ENCODE measurements at places on chromosomes 7 and 10.

- DNase-seq: no peak
Observed at GRCh38 chr10:127014671-127015070, 109.4 kb downstream of the DOCK1 start.

DNA sequence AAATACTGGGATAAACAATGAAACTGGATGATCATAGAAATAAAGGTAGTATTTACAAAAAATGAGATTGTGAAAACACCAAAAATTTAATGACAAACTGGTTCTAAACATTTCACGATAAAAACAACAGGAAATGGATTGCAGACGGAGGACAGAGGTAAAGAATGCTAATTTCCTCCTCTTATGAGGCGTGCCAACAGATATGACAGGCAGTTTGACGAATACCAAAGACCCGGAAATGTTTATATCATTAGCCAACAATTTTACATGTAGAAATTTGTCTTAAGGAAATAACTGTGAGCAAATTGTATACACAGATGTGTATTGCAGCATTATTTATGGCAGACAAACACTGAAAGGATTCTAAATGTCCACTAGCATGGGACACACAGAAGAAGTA is 162.0 kb upstream of the MGMT start:
- DNase-seq: no peak

DNA sequence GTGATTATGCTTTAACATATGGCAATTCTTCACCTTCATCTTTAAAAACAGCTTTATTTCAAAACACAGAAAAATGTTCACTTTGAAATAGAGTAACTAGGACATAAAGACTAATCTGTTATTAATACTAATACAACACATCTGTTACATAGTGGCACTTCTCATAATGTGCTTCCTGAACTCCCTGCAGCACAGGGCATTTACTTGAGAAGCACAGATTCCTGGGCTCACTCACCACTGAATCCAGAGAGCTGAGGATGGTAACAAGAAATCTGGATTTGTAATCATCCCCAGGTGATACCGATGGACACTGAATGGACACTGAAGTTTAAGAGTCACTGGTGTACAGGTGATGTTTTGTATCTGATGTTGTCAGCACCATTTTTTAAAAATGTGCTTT is 96.1 kb downstream of the COL28A1 start:
- DNase-seq: no peak

DNA sequence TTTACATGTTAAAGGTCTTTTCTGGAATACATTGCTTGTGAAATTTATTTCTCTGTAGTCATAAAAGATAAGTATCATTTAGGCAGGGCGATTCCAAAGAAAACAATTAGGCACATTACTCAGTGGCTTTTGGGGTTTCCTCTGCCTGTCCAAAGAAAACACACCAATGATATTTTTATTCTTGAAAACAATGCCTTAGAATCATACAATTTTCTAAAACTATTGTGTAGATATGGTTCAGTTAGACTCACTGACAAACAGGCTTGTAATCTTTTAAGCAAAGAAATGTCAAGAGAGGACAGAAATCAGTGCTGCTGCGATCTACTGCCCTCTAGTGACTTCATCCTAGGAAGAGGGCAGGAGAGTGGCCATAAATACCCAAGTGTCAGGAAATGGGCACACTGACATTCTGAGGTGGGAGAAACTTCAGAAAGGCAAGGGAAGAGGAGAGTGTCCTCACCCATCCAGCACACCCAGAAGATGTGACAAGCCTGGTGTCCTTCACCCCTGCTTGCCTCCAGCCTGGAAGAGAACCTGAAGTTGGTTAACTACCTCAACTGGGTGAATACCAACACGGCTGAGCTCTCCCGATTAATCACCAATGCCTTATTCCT is 120.5 kb downstream of the GALNT11 start:
- DNase-seq: no peak

GRCh38 chr7:85426487-85426960 is 239.7 kb upstream of the SEMA3D start:
- DNase-seq: no peak

DNA sequence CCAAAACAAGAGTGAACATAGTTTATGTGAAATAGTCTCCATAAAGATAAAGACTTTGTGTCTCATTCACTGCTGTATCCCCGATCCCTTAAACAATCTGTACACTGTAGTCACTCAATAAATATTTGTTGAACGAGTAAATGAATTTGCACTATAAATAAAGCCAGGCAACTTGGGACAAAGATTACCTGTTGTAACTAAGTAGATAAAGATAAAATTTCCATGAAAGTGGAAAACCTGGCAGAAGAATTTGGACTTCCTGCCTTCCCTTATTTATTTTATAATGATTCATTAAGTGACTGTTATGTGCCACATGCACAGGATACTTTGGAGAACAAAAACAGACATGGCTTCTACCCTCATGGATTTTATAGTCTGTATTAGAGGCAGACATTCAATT is 277.7 kb upstream of the KAT6B start:
- DNase-seq: no peak

DNA sequence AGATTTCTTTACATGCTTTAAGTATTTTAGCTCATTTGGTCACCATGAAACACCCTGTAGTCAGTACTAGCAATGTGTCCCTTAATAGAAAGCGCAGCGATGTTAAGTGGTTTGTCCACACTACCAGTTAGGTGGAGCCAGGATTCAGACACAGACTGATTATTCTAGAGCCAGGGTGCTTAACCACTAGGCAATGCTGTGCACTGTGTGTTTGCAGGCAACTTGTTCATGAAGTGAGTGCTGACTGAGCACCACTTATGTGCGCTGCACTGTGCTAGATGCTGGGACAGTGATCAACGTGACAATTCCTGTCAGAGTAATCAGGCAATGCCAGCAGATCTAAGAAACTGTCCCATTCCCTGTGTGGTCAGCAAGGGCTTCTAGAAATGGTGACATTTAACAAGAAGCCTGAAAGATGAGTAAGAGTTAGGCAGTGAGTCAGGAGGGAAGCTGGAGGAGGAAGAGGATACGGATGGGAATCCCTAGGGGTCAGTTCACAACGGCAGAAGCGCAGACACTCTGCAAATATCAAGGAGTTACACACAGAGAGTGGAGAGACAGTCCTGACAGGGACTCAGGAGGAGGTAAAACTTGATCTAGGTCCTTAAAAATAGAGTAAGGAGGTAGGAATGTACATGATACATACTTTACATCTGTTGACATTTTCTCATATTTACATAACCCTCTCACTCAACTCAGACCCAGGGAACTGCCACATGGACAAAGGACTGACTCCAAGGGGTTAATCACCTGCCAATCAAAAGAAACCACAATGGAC is 69.7 kb upstream of the EGR2 start:
- no peak for DNase-seq

- no peak for DNase-seq
Observed at GRCh38 chr7:129341816-129342806, 92.1 kb upstream of the STRIP2 start.

GRCh38 chr10:87750001-87750671 is 67.9 kb downstream of the ATAD1 start:
- no peak for DNase-seq

DNA sequence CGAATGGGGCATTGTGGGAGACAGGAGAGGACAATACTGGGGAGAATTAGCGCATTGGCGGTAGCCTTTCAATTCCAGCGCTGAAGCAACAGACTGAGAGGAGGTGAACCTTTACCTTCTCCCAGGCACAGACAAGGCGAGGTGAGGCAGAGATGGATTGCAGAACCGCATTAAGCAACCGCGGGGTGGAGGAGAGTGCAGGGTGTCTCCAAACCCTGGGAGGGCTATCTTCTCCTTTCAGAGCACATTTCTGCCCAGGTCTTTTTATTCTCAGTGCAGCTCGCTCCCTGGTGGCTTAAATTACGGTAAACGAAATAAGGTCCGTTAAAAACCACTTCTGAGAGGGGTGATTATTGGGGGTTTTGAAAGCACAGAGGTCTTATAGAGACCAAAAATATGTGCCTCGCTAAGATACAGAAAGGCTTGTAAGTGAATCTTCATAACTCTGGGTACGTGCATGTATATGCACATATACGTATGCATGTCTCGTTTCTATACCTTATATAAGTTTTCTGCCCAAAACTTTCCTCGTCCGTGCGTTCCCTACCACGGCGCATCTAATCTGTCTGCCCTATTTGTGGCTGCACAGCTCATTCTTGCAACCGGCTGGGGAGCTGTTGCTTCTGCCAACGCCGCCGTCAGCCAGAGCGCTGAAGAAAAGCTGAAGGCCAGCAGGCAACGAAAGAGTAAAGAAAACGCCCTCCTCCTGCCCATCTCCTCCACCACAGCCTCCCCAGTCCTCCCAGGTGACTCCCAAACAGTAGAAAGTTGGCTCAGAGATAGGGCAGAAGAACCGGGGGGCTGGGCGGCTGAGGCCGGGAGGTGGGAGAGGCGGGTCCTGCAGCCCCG is 895 bp upstream of the ZNF804B start:
- DNase-seq: peak; percentile 11

GRCh38 chr7:151819866-151820265 is 57.0 kb downstream of the PRKAG2 start:
- DNase-seq: no peak

GRCh38 chr10:133129071-133129858 is 30.8 kb upstream of the KNDC1 start:
- DNase-seq: no peak

GRCh38 chr10:51020200-51020599 is 54.1 kb upstream of the PRKG1 start:
- DNase-seq: no peak

DNA sequence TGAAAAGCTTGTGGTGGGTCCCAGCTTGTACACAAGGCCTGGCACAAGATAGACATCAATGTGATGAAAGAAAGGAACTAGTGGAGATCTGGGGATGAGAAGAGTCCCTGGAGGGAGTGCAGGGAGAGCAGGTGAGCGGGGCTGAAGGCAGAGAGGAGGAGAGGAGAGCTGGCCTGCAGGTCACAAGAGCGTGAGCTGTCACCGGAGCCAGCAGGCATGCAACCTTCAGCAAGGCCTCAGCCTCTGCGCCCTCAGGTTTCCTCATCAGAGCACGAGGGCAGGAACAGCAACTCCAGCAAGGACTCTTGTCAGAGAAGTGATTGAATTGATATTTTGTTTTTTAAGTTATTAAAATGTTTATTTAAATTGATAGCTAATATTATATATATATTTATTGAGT is 188.6 kb downstream of the CXCL12 start:
- DNase-seq: no peak

GRCh38 chr7:143046426-143046851 is 5.7 kb upstream of the OR6V1 start:
- no peak for DNase-seq

GRCh38 chr10:100864036-100864885 is 48.5 kb upstream of the SLF2 start:
- DNase-seq: no peak

DNA sequence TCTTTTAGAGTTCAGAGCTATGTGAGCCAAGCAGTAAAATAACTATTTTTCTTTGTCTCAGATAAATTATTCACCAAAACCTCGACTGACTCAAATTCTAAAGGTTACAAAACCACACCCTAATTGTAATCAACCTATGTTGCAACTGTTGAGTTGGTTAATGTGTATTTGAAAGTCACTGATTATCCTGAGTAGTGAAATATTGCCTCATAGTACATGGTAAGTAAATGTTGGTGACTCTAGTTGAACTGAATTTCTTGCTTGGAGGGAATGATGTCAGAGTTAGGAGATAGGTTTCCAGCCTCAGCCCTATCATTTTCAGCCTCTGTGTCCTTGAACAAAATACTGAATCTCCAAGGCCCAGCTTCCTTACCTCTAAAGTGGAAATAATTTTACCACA is 3.0 kb upstream of the CYP2C18 start:
- no peak for DNase-seq

DNA sequence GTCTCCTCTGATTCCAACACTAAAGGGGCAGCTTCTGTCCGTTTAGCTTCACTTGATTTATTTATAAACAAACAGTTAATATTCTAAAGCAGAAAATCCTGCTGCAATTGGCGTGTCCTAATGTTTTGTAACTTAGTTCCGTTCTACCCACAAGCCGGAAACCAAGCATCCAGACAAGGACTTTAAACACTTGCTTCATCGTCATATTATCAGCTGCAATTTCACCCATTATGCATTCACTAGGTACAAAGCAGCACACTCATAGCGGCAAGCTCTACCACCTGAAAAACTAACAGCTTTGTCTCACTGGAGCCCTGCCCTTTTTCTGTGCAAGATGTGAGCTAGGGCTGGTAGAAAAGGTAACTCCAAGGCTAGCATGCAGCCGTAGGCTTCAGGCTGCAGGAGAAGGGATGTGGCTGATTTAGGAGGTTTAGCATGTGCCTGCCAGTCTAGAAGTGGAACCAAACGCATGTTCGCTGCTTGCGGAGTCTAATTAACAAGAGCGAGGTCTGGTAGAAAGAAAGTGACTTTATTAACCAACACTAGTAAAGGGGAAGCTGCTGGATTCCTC is 43.7 kb upstream of the BPGM start:
- DNase-seq: peak; percentile 17

DNA sequence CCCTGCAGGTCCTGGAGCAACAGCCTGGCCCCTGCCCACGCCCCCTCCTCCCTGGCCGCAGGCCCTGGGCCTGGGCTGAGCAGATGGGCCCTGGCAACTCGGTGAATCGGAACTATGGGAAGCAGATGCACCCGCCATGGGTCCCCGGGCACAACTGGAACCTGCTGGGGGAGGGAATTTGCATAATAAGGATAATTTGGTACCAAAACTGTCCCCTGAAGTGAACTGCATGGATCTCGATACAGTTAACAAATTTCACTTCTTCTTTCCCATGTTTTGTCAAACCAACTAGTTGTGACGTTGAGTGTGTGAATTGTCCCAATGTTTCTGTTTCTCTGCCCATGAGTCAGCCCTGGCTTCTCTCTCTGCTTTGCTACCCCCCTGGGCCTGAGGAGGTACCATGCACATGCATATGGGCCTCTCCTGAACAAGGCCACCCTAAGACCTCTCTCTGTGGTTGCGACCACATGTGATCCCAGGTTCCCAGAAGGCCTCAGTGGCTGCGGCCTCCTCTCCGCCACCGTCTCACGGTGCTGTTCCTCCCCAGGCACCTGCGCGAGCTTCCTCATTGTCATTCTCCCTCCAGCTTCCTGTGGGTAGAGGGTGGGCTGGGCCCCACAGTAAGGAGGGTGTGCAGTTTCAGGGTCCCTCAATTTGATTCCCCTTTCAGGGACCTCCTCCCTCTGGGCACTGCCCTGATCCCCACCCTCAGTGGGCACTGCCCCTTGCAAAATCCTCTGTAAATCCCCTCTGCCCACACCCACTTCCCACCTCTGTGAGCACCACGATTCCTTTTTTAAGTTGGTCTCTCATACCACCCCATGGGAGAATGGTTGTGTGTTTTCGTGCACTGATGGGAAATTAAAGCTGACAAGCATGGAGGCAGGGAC is 40.0 kb downstream of the FIGNL1 start:
- no peak for DNase-seq

GRCh38 chr7:137950967-137951366 is 50.9 kb downstream of the CREB3L2 start:
- no peak for DNase-seq

- DNase-seq: no peak
Observed at GRCh38 chr10:43715334-43715733, 66.7 kb upstream of the ZNF32 start.

GRCh38 chr7:74254129-74254857 is at the start of gene RFC2:
TSS of gene RFC2 (minus strand) at chr7:74254399. CDS start at chr7:74254383, 16 bp downstream.
- peak; percentile 95 for DNase-seq
